Jurkat, Clone E6-1 (cell line): ENCODE measurements at places on chromosomes 11 and 22.

DNA sequence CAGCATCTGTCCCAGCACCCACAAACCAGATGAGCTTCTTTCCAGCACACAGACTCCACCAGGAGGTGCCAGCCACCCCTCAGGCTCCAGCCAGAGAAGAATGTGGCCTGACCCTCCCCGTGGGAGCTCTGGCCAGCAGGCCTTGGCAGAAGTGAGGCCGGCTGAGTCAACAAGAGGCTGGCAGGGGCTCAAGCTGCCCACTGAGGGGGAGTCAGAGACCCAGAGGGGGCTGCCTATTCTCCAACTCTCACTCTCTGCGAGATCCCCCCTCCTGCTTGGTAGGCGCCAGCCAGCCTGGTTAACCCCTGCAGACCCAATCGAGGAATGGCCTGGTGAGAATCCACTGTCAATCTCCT, 10.6 kb upstream of the CDC42EP1 start:
- DNase-seq: no peak

DNA sequence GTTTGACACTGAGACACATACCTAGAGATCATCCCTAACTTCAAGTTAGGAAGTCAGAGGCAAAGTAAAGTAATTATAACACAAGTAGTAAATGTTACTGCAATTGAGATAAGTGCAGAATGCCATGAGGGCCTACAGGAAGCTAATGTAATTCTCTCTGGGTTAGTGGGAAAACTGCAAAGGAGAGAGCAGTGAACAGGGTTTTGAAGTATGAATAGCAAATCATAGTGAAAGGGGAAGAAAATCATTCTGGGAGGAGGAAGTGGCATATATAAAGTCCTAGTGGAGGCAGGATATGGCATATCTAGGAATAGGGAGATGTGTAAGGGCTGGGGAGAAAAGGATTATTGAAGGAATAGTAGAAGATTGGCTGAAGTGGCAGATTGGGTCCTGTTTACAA, 27.9 kb downstream of the RNF169 start:
- no peak for DNase-seq

DNA sequence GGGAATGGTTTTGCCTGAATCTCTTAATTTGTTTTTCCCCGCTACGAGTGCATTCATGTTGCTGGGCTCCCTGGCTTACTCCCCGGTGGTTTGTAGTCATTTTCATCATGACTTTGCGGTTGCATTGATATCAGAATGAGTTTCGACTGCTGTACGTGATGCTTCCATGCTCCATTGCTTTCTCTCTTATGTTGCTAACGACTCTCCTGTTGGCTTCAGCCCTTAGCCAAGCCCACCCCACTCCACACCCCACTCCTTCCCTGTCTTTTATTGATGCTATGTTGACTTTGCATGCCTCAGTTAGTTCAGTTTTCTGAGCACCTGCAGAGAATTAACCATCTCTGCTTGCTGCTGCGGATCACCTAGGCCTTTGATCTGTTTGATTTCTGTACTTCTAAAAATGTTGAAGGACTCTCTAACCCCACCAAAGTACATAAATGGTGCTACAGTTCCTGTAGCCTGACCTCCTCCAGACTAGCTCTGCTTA, 65.3 kb downstream of the ARFGAP2 start:
- DNase-seq: peak; percentile 82

DNA sequence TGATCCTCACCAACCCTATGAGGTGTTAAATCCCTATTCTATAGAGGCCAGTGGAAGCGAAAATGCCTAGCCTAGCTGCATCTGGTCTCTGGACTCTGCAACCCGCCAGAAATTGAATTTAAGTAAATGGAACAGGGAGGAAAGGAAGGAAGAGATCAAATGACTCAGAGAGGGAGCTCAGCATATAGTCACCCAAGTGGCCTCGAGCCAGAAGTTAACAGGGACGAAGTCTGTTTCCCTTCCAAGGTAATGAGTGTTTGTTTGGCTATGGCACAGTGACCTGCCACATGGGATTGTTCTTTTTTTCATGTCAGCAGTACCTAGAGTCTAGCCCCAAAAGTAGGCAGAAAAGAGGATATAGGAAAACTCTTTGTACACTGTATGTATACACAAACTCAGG, 66.3 kb downstream of the PAK1 start:
- DNase-seq: no peak

- DNase-seq: no peak
Measured at GRCh38 chr22:42961810-42962209, 53.1 kb downstream of the PACSIN2 start.

DNA sequence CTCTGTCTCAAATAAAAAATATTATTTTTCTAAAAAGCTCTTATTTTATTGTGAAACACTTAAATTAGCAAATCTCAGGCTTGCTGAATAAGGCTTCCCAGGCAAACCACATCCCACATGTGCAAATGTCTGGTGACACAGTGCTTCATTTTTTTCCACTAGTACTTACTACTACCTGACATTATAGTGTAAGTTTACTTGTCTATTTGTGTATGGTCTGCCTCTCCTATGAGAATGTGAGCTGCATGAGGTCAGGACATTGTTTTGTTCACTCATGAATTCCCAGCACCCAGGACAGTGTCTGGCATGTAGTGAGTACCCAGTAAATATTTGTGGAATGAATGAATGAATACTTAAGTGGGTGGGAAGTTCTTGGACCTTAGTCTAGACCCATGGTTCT, 103.1 kb downstream of the PTPRJ start:
- DNase-seq: no peak

- DNase-seq: no peak
Measured at GRCh38 chr11:134843735-134844134, 431.7 kb upstream of the B3GAT1 start.

GRCh38 chr11:60954421-60954820, 2.4 kb upstream of the SLC15A3 start:
- DNase-seq: no peak

- DNase-seq: no peak
Measured at GRCh38 chr11:110094298-110095285, 1.4 kb downstream of the ZC3H12C start.

DNA sequence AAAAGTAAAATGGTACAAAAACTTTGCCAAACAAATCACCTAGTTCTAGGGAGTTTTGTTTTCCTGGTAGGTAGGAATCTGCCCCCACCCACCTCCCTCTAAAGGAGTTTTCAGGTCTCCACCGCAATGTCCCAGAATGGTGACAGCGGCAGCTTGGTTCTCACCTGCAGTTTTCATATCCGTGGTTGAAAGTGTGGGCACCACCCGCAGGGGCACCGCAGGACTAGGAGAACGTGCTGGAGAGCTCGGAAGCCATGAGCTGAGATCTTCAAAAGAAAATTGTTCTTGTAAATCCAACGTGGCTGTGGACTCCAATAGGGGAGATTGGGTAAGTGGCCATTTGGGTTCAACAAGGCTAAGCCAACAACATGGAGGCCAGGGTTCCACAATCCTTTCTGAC, 10.8 kb downstream of the NFRKB start:
- no peak for DNase-seq

GRCh38 chr11:88035271-88035670, 140.0 kb downstream of the RAB38 start:
- no peak for DNase-seq

DNA sequence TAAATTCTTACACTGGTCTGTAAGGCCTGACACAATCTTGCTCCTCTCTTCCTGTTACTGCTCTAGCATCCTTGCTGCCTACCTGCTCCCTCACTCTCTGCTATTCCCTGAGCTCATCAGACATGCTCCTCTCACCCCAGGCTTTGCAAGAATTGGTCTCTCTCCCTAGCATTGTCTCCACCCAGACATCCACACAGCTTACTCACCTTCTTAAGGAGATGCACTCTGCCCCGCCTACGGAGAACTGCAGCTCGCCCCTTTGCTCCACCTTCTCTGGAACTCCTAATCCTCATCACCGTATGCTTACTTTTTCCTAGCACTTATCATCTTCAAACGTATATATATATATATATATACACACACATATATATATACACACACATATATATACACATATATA, 23.3 kb upstream of the TMPRSS5 start:
- no peak for DNase-seq

GRCh38 chr11:20248121-20248772, 88.0 kb upstream of the DBX1 start:
- DNase-seq: no peak

- DNase-seq: peak; percentile 8
Measured at GRCh38 chr11:20443596-20443995, 56.1 kb downstream of the PRMT3 start.

- no peak for DNase-seq
Measured at GRCh38 chr11:48182860-48183526, 33.6 kb upstream of the OR4B1 start.
